Stimulated activated naive CD8-positive, alpha-beta T cell treated with anti-CD3 and anti-CD28 coated beads, Interleukin-15, amount 100 ng/mL, for 72 hours (primary cell): ENCODE measurements at places on chromosomes 6 and 20.

DNA sequence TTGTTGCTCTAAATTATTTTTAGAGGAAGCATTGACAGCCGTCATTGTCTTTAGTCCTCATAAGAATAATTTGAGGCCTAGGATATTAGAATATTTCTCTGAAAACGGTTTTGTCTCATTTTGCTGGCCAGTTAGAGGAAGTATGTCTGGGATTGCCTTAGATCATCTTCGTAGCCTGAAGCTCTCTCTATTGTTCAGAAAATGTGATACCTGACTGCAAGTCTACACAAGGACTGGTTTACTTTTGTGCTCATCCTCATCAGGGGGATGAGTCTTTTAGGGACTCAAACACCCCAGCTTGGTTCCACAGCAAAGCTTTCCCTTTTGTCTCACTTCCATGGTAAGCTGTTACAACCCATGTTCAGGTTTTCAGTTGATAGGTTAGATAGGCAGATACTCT lies 141.8 kb downstream of the FARS2 start:
- no peak for DNase-seq

- DNase-seq = no peak
Measured at GRCh38 chr20:9581509-9581908, 67.1 kb downstream of the LAMP5 start.

GRCh38 chr6:92479831-92480230 lies 939.5 kb downstream of the EPHA7 start:
- DNase-seq = no peak

DNA sequence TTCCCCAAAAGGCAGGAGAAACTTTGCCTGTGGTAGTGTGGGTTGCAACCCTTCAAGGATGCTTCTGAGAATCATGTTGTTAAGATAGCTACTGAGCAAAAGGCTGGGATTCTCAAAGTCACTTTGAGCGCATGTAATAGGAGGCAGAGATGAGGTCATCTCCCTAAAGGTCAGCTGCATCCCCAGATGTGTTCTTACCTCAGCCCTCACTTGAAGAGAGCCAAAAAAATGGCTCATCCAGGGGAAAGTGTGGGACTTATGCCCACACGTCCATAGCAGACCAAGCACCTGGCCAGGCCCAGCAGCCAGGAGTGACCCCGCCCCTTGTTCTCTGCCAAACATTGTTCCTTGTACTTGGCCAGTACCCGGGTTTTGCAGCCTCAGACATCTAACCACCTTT lies 187.0 kb upstream of the BMP2 start:
- no peak for DNase-seq

DNA sequence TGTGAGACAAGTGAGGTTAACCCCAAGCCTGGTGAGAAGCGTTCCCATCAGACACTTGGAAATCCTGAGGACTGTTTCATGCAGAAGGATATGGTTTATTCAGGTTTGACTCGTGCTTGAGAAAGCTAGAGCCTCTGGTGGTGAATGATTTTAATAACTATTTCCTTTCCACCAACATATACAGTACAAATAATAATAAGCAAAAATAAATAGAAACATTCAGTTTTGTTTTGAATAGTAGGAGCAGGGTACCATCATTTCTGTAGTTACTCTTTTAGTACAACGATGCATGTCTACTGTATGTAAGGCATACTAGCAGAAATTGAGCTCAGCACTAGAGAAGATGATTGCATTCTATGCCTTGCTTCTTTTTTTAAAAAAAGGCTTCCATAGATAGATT lies 33.5 kb downstream of the PLG start:
- no peak for DNase-seq

DNA sequence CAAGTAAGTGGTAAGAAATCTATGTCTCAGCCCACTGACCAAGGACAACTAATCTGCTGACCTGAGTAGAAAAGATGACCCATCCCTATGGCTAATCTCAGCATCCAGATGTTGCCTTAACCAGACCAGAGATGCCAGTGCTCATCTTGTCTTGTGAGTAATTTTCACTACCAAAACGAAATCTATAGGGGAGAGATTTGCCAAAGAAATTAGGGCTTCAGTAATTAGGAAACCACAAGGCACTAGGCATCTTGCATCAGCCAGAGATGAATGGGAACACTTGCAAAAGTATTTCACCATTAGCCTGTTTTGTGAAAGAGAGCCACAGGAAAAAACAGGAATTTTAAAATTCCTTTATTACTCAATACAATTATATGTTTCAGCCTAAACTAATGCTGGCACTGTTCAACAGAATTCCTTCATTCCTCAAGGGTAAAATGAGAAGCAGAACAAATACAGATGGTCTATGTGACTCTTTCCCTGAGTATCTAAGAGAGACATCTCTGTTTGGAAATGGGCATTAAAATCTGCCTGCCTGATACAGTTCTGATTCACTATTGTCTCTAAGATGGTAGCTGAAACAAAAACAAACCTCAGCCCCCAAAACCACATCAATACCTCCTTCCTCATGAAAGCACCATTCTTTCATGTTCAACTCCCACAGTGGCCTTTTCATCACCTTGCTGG lies 87.8 kb downstream of the GMDS start:
- peak; percentile 42 for DNase-seq

DNA sequence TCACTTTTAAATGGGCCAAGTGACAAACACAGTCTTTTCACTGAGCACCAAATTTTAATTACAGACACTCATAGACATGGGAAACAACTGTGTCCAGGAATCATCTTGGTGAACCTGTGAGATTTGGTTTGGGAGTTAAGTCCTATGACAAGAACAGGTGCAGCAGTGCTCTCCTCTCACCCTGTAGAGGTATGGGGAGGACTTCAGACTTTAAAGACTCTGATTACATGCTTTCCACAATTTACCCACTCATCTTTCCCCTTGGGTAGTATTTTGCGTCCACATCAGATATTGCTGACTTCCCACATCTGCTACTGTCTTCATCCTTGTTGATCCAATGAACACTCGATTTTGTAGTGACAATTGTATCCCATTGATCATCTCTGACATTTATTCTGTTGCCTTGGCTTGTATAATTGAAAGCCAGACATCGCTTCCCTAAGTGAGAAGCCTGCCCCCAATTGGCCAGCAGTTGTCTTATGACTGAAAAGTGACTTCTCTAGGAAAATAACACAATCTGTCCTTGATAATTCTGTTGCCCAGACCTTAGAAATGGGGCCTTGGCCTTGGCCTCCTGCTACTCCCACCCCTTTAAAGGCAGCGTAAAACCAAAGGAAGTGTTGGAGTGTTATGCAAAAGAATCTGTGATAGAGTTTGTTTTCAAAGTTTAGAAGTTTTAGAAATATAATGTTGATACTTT lies 40.0 kb downstream of the TXLNB start:
- DNase-seq = no peak

DNA sequence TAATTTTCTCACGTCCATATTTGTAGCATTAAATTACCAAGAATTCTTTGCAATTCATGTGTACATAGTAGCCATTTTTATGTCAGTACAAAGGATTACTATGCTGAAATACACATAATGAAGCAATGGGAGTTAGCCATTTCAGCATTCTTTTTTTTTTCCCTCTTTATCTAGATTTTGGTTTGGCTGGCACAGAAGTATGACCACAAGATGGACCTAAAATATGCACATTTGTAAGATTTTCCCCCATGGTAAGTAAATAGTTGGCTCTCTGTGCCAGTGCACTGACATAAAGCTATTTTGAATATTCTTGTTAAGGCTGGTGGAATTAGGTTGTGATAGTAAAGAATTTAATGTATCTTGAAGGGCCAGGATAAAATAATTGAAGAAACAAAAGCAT lies 486.1 kb upstream of the BTBD3 start:
- DNase-seq = no peak

DNA sequence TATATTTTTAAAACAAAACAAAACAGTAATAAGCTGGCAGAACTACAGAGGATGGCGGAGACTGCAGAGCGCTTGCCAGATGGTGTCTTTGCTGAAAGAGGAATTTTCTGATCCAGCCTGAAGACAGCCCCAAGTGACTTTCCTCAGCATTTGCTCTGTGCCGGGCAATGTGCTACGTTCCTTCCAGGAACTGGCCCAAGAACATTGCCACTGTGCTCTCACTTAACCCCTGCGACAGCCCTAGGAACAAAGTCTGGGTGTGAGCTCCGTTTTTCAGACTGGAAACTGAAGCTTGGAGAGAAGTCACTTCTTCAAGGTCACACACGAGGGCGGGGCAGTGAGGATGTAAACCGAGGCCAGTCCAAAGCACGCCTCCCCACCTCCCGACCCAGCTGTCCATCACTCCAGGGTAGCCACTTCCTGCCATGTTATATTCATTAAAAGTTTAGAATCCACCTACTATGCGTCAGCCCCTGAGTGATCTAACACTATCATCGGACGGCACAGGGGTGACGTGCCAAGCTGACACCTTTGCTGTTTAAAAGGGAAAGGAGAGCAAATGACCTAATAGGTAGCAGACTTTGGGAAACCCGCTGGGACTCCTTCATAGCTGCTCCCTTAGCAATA lies 22.3 kb upstream of the BMP7 start:
- DNase-seq = no peak

DNA sequence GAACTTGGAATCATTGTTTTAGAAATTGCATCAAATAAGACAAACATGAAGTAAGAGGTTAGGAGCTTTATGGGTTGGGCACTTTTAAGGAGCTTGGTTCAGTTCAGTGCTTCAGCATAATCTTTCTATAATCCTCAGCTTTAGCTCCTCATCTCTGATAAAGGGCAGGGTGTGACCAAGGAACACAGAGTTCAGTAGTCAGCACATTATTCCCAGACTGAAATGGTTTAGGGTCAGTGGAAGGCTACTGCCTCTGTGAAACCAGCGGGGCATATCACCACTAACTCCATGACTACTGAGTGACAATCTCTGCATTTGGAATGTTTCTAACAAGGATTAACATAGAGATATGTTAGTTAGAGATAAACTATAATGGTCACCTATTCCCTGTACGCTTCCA lies 36.9 kb downstream of the CRYBG1 start:
- no peak for DNase-seq

GRCh38 chr20:62624325-62624690 lies 18.0 kb upstream of the SLCO4A1 start:
- peak; percentile 45 for DNase-seq

- DNase-seq = peak; percentile 17
Measured at GRCh38 chr6:10587656-10588406, 66.7 kb downstream of the GCNT2 start.

- DNase-seq = no peak
Measured at GRCh38 chr6:169168302-169168630, 85.4 kb downstream of the THBS2 start.

GRCh38 chr20:46282669-46283068 lies 25.6 kb downstream of the CDH22 start:
- DNase-seq = no peak

- DNase-seq = no peak
Measured at GRCh38 chr6:125913145-125913544, 43.4 kb upstream of the HINT3 start.

DNA sequence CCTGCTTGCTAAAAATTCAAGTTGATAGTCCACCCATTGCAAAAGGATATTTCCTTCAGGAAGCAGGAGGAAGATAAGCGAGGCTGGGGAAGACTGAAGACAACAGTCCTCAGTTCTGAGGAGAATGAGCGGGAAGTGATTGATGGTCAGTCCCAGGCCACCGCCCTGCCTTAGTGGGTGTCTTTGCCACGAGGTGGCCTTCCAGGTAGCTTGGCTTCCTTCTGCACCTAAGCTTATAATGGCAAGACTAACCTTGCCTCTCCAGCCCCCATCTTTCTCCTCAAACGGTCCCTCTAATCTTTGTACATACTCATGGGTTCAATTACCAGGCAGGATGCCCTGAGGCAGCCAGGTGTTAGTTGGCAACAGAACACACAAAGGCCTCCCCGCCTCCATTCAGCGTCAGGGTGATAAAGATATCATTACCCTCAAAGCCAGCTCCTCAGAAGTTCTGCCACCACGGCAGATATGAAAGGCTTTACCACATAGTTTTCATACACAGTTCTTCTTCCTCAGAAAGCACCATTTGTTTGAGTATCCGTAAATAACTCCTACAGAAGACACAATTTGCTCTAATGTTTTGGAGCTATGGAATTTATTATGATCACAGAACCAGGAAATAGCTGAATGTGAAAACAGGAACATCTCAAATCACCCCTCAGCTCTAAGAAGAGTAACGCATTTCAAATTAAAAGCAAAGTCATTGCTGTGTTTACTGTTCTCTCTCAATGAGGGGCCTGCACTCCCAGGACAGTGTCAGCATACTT lies 249.4 kb downstream of the ATXN1 start:
- no peak for DNase-seq

DNA sequence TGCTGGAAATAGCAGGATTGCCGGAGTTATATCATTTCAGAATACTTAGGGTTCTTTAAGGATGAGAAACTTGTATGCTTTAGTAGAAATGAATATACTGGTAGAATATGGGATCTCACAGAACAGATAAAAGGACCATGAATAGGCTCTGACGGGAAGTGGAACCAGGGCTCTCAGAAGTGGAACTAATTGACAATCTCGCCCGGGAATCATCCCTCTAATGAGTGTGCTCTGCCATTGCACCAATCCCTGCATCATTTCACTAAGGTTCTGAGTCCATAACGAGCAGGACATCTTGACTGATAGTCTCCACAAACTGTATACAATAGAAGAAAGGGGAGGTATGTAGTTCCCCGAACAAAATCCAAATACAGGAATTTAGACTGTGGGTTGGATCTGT lies 150.1 kb downstream of the COL9A1 start:
- no peak for DNase-seq

DNA sequence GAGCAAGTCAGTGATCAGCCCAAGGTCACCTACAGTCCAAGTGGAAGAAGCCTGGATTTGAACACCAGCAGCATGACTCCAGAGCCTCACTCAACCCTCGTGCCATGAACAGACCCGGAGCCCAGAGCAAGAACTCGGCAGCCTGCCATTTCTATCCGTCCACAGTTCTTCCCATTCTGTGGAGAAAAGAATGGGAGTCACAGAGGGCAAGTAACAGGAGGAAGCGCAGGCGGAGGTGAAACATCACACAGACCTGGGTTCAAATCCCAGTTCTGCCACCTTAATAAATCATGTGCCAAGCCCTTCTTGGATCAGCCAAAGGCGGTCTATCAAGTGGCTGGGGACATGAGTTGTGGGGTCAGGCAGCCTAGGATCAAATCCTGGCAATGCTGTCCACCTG lies 4.3 kb downstream of the PREX1 start:
- no peak for DNase-seq
